ENCODE measurements at places on chromosomes 4 and X. TPM values are rescaled to one million over a fixed set of nuclear protein-coding genes. Genes with fewer than 3 reads are reported as not detected.

The SLC25A14 gene
- 19.3 TPM for total RNA-seq

The CHST7 gene
- total RNA-seq = 5.7 TPM

The NXF3 gene
- total RNA-seq = 0.46 TPM

GRCh38 chrX:150074175-150074574, 135.9 kb upstream of the EOLA2 start:
- no peaks in the 10 kb centered on the region for H3K27me3 ChIP-seq
- H3K36me3 ChIP-seq = no peaks in the 10 kb centered on the region
- DNase-seq = no peak

- DNase-seq = peak; percentile 47
- H3K4me1 ChIP-seq = no peaks in the 10 kb centered on the region
- H3K4me3 ChIP-seq = no peak overlapping the region
- peaks cover 4% of the 10 kb centered on the region for H3K36me3 ChIP-seq
These were observed 25.9 kb downstream of the PKD2 start for GRCh38 chr4:88033309-88033708.

All from A673 (cell line).